ENCODE measurements at places on chromosomes 3 and 15.

DNA sequence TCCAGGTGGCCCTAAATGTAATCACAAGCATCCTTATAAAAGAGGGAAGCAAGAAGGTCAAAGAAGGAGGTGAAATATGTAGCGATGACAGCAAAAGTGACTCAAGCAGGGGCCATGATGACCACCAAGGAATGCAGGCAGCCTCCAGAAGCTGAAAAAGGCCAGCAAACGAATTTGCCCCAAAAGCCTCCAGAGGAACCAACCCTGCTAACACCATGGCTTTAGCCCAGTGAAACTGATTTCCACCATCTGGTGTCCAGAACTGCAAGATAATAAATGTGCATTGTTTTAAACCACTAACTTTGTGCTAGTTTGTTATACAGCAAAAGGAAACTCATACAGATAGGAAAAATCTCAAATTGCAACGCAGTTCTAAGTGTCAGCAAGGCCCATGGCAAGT, 23.0 kb upstream of the RBSN start:
- DNase-seq, result no peak

DNA sequence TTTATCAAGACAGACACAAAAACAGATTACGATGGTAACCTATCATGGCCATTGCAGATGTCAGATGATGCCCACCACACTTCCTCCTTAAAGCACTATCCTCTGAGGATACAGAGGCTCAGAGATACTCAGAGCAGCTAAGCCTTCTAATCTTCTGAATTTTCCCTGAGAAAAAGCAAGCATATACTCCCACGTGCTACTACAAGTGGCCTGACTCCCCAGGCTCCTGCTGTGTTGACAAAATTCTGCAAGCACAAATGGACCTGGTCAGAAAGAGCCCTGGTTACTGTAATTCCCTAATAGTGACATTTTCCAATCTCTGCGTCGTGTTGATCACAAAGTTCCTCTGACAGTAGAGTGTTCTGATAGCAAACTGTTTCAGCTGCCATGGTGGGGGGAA, 207.1 kb downstream of the KCNMB2 start:
- no peak for DNase-seq

GRCh38 chr3:14440531-14441239, 38.3 kb downstream of the SLC6A6 start:
- no peak for DNase-seq

DNA sequence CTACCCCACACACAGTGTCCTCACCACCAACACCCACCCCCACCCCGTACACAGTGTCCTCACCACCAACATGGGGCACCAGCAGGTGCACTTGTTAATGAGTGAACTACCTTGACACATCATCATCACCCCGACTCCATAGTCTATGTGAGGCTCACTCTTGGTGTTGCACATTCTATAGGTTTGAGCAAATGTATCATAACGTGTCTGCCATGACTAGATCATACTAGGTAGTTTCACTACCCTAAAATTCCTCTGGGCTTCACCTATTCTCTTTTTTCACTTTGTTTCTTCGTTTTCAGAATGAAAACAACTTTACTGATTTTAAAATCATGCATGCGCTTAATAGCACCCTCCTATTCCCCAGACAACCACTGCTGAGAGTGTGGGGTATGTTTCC, 102.6 kb upstream of the SLC6A6 start:
- DNase-seq, result no peak

GRCh38 chr15:77461486-77461885, 40.8 kb downstream of the HMG20A start:
- no peak for DNase-seq

GRCh38 chr3:128324911-128325592, 141.6 kb downstream of the DNAJB8 start:
- no peak for DNase-seq

- DNase-seq, result no peak
Observed at GRCh38 chr3:4984511-4984864, 5.3 kb downstream of the BHLHE40 start.

GRCh38 chr3:172166890-172167289, 127.5 kb downstream of the FNDC3B start:
- DNase-seq, result no peak

- DNase-seq, result no peak
Observed at GRCh38 chr3:71778353-71778752, 6.6 kb downstream of the PROK2 start.

- DNase-seq, result no peak
Observed at GRCh38 chr3:12601072-12601471, 44.2 kb downstream of the MKRN2 start.

DNA sequence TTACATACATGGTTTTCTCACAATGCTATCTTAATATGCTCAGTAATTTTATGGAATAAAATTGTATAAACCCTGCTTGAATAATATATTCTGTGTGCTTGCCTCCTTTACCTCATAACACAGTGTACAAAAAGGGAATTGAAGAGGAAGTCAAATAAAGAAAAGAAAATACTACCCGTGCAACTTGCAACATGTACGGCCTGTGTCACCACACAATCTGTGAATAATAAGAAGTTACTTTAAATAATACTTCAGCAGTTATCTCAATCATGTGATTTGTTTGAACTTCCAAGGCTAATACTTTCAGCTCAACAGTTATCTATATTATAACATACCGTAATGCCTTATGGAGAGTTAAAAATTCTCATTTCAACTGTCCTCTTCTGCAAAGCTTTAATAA, 58.1 kb upstream of the SATB1 start:
- no peak for DNase-seq

DNA sequence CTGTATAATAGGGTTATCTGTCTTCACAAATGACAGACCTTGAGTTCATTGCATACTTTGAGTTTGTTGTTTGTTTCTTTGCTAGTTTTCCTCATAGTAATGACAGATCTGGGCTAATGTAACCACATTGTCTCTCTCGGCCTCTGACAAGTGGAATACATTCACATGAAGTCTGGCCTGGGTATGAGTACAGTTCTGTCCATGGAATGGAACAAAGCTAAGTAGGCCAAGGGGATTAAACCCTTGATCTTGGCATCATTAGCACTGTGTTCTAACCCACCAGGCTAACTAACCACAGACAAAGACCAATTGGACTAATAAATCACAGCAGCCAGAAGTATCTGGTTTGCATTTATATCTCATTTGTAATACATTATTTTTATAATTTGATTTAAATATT, 7.6 kb upstream of the VGLL3 start:
- no peak for DNase-seq

DNA sequence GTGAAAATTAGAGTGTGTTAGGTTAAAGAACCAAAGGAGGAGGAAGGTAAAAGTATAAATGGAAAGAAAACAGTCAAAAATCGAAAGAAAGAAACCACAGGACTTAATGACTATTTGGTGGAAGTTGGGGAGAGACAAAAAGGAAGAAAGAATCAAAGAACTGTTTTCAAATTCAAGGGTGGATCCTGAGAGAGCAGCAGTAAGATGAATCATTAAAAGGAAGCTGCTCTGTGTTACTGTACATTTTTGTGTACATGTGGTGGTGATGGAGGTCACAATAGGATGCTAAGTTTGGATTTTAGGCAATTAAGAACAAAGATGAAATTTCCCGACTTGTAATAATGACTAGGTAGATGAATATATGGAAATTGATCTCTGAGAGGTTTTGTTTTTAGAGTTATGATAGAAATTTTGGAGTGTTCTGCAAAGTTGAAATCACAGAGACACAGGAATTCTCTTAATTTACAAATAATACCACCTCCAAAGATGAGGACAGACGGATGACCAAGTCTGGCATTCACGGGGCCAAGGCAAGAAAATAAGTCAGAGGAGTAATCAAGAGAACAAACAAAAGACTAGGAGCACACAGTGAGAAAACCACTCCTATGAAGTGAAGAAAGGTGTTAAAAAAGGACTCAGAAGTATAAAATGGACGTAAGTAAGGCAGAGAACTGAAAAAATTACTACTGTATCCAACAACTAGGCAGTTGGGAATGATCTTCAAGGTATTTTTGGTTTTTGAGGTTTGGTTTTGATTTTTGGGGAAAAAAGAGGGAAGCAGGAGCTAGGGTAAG, 7.1 kb downstream of the DHX36 start:
- no peak for DNase-seq

DNA sequence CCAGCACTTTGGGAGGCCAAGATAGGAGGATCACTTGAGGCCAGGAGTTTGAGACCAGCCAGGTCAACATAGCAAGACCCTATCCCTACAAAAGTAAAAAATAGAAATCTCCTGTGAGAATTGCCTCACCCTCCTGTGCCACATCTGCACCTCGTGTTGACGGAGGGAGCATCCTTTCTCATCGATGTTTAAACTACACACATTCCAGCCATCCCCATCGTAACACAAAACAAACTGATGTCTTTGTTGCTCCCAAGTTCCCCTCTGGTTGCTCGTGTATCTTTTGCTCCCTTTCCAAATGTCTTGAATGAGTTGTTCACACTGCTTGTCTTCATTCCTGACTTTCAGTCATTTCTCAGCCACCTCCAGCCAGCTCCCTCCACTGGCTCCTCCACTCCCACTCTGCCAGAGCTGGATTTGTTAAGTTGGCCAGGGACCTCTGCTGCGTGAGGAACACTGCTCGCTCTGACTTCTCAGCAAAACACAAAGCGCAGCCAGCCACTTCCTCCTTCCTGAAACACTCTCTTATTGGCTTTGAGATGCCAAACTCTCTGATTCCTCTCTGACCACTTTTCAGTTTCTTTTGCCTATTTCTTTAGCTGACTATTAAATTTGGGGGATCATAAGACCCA, 53.6 kb upstream of the ATP13A3 start:
- DNase-seq, result no peak

DNA sequence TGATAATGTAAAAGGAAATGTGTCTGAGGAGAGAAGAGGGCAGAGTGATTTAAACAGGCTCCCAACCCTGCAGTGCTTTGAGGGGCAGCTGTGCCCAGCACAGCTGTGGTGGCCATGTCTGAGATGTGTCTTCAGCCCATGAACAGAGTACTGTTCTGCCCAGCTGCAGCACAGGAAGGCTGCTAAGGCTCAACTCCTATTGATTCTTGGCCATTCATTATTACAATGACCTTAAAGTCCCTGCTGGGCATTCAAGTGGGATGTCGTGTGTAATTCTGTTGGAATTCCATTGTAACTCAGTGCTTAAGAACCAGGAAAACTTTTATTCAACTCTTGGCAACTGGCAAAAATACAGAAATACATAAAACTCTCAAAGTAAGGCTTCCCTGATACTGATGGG, 229.3 kb downstream of the MCTP2 start:
- DNase-seq, result no peak

GRCh38 chr3:150898046-150898754, 7.0 kb downstream of the MINDY4B start:
- no peak for DNase-seq

- no peak for DNase-seq
Observed at GRCh38 chr3:42529468-42529867, 27.0 kb downstream of the VIPR1 start.

DNA sequence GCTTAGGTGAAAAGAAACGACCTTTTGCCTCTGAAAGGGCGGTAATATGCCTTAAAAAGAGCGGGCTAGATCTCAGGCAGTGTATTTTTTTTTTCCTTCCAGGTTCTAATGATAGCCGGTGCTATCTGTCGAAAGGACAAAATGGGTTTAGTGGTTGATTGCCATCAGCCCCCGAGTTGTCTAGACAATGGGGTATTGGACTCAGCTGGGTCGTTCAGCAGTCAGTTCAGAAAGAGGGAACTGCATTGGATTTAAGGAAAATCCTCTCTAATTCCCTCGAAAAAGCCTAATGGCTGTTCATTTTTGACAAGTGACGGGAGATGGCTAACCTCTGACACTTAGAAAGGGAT, 728 bp downstream of the EIF2B5 start:
- no peak for DNase-seq
